ENCODE measurements at places on chromosomes 12 and 14.

DNA sequence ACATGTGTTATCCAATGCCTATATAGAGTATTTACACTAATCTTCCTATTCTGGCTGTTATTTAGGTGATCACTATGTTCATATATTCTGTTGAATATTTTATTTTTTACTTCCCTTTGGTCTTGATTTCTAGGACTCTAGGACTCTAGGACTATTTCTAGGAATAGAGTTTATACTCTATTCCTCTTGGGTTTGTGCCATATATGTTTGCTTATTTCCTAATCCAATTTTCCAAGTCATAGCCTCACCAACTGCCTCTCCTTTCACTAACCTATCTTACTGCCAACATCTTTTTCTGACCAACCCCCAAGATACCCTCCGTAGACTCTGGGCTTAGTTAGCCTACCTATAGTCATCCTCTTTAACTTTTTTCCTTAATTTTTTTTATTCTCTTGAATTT is 28.5 kb downstream of the ARF6 start:
- DNase-seq = no peak

DNA sequence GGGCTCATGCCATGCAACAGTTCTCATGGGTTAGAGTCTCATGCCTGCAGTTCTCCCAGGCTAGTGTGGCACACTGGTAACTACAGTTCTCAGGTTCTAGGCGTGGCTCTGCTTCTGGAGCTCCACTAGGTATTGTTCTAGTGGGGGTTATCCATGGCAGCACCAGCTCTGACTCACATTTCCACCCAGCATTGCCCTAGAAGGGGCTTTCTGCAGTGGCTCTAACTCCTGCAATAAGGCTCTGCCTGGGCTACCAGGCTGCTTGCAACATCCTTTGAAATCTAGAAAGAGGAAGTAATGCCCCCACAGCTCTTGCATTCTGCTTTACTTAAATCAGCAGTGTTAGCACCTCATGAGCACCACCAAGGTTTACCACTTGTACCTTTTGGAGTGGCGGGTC is 220.3 kb upstream of the ARID2 start:
- DNase-seq = no peak

DNA sequence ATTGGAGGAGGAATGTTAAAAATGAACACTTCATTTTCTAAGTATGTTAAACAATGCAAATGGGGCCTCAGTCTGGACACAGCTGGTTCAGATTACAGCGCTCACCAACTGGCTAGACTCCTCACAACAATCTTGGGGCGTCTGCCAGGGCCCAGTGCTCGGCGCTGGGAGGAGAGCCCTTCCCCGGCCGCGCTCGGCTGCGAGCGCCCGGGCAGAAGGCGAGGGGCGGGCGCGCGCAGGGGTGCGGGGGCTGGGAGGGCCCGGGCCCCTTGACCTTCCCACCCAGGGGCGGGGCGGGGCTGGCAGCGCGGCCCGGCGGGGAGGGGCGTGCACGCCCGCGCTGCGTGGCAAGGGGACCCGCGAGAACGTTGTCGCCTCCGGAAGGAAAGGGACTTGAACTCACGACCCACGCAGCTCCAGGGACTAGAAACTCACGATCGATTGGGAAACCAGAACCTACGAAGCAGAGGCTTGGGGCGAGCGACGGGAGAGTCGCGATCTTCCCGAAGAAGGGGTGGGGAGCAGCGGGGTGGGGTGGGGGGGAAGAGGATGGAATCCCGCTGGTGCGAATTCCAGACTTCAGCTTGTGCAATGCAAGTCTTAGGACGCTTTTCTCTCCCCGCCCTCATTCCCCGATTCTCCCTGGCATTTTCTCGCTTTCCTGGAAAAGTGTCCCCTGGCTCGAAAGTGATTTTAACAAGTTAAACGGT is at the start of gene FBLN5:
Gene FBLN5, minus strand, starts transcription at position 220 of the 710 bp plus-strand sequence. CDS start 465 bp downstream, outside the sequence.
- peak; percentile 96 for DNase-seq

DNA sequence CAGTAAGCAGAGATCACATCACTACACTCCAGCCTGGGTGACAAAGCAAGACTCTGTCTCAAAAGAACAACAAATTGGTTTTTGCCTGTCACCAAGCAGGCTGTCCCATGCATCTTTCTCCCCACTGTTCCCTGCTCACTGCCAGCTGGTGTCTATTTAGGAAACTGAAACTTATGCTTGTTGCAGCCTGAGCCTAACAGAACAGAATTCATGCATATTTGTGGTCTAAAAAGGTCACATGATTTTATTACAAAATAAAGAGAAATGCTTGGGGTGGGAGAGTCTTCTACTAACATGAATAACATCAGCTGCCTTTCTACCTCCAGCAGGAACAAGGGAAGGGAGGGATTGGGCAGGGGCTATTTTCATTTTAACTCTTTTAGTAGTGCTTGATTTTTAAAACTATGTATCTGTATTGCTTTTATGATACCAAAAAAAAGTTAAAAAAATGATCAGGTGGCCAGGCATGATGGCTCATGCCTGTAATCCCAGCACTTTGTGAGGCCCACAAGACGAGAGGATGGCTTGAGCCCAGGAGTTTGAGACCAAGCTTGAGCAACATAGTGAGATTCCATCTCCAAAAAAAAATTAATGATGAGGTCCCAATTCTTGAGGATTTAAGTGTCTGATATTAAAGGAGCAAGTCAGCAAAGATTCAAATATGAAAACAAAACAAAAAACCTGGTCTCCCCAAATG is 923 bp downstream of the STAT2 start:
- peak; percentile 88 for DNase-seq

- DNase-seq = no peak
These were observed 49.7 kb downstream of the DDX51 start for GRCh38 chr12:132094269-132094891.

GRCh38 chr12:15797818-15798217 is 8.6 kb upstream of the EPS8 start:
- DNase-seq = no peak

DNA sequence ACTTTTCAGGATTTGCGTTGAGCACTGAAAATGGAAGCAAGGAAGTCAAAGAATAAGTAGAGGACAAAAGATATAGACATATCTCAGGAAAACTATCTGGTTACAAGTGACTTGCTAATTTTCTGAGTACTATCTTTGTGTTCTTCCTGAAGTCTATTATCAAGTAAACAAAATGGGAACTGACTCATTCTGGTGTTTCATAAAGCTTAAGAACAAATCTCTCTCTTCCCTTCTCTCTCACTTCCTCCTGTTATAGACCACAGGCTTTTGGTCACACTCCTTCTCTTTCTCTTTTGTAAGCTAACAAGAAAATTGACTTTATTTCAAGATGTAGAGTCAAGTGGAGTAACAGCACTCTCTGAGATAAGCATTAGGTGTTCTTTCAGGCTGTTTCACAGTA is 406.6 kb upstream of the SYT1 start:
- DNase-seq = no peak

GRCh38 chr14:106511006-106511799 is 984.8 kb downstream of the TMEM121 start:
- no peak for DNase-seq

GRCh38 chr14:99875836-99876235 is 82.6 kb downstream of the EML1 start:
- DNase-seq = no peak

Measured in fibroblast of skin of scalp (primary cell).